Right hindlimb (tissue), 1 donor: ENCODE measurements at places on chromosomes 7 and 10.

GRCh38 chr10:54826994-54827560 is 26.0 kb upstream of the PCDH15 start:
- DNase-seq: no peak

DNA sequence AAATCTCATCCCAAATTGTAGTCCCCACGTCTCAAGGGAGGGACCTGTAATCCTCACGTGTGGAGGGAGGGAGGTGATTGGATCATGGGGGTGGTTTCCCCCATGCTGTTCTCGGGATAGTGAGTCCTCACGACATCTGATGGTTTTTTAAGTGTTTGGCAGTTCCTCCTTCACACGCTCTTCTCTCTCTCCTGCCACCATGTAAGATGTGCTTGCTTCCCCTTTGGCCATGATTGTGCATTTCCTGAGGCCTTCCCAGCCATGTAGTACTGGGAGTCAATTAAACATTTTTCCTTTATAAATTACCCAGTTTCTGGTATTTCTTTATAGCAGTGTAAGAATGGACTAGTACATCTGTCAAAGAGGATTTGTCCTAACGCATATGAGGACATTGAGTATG is 59.5 kb downstream of the RGS10 start:
- DNase-seq: no peak

DNA sequence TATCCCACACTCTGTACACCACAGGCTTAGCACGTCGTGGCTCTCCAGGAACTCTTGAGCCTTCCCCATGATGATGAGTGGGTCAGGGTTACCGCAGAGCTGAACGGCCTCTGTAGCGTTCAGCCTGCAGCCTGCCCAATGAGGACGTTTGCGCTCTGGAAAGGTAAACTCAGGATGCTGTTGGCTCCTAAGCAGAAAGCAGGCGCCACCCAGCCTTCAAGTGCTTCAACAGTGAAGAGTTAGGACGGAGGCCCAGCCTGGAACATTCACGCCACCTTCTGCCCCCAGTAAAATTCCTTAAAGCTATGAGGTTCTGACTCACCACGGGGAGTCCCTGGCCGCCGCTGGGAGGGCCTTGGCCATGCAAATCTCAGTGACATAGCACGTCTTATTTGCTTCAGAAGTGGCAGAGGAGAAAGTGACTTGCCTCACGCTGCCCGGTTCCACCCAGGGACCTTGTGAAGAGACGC is 161.5 kb upstream of the SH2B2 start:
- DNase-seq: peak; percentile 54

DNA sequence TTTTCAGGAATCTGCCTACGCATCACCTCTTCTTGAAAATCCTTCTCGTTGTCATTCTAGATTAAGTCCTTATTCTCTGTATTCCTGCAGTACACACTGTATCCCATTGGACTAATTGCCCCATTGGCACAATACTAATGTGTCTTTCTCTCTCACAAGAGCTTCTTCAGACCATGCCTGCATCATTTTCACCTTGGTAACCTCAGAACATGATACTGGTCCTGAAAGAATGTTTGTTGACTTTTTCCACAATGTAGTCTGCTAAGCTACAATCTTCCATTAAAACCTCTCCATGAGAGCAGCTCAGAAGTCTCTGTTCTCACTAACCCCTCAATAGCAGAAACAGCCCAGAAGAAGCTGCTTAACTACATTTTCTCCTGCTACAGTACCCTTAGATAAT is 270.7 kb downstream of the PCDH15 start:
- no peak for DNase-seq

DNA sequence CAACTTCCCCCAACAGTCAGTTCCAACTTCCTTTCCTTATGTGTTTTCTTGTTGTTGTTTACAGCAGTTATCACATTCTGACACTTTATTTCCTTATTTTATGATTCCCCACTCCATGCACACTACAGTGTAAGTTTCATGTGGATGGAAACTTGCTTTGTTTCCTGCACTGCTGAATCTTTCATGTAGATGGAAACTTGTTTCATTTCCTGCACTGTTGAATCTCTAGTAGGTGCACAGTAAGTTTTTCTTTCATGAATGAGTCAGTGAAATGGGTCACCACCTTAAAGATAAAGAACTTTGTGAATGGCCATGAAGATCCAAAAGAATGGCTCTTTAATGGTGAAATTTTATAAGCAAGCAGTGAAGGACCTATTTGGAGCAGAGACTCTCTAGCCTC is 61.4 kb downstream of the SHOC2 start:
- no peak for DNase-seq

DNA sequence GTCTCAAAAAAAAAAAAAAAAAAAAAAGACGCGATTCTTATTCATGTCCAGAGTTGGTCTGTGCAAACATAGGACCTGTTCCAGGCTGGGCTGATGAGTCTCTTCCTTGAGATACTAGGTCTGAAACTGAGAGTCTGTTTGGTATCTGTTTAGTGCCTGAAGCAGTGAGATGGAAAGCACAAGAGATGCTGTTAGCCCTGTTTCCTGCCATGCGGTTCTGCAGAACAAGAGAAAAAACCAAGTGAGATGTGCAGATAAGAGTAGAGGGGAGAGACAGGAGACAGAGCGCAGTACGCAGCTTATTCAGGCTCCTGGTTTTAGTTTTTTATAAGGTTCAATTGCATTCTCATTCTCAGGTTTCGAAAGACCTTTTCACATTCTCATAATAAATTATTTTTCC is 85.8 kb upstream of the PRKCQ start:
- DNase-seq: no peak

- peak; percentile 45 for DNase-seq
Observed at GRCh38 chr7:20798081-20798693, 11.5 kb upstream of the SP8 start.

DNA sequence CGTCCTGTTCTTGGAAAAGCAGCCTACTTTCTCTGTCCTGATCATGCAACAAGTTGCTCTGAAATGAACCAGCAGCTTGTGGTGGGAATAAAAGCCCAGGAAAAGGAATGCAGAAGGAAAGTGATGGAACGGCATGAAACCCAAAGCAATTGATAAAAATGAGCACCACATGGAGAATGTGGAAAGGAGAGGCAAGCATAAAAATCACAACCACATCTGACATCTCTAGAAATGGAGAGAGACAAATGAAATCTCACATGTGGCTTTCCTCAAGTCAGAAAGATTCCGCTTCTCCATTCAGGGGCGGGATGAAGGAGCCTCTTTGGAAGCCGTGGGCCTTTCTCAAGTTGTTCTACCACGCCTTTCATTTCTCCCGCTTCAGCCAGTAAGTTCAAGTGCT is 631.7 kb upstream of the GALNT17 start:
- no peak for DNase-seq

- no peak for DNase-seq
Observed at GRCh38 chr7:130475776-130476175, 16.1 kb upstream of the MEST start.

DNA sequence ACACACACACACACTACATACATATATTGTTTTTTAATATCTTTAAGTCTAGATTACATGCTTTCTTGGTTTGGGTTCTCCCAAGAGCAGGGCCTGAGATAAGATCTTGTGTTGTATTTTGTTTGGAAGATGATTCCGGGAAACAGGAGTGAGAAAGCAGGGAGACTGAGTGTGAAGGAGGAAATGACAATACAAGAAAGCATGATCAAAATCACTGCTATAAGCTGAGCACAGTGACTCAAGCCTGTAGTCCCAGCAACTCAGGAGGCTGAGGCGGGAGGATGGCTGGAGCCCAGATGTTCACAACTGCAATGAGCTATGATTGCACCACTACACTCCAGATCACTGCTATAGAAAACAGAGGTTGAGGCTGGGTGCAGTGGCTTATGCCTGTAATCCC is 267.6 kb downstream of the SKIDA1 start:
- no peak for DNase-seq

- DNase-seq: peak; percentile 49
Observed at GRCh38 chr7:11726001-11726793, 105.8 kb downstream of the THSD7A start.

DNA sequence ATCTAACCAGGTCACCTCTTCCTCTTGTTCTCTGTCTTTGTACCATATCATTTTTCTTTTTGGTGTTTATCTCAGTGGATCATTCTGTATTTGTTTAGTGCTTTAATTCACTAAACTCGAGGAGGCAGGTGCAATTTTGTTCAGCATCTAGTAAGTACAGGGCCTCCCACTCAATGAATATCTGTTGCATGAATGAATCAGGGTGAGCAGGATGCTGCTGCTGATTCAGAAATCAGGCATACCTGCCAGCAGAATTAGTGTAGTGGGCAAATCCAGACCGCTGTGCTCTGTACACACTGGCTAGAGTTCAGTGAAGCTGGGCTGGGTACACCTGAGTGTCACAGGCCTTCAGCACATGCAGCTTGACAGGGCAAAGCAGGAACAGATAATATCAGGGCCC is 511.9 kb downstream of the SUGCT start:
- DNase-seq: no peak

DNA sequence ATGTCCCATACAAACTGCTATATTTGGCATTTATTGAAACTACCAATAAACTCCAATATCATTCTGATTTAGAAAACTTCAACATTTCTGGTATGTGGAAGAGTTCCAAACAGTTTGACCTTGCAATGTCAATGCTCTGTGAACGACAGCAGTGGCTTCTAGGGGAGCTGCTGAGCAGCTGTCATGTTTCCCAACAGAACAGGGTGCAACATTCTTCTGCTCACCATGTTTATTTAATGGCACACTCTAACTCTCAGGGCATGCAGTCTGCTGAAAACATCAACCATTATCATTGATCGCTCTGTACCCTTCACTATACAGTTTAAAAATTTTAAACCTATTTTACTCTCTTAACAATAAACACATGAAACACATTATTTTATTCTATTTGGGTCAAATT is 25.9 kb downstream of the LMOD2 start:
- no peak for DNase-seq

- DNase-seq: peak; percentile 83
Observed at GRCh38 chr7:94655126-94655847, 646 bp downstream of the SGCE start.

DNA sequence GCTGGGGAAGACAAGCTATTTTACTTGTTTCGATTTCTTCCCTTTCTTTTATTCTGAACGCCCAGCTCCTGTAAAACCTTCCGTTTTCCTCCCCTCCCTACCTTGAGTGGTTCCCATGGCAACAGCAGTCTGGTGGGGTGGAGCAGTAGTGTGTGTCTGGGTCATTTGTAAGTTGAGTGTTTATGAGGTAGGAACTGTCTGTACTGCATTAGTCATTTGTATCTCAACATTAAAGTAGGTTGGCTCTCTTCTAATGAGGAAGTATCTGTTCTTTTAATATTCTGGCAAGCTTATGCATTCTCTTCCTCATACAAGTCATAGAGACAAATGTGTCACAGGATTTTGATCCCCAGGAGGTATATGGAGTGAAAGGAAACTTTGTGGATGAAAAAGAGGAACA is 85.3 kb upstream of the CCDC6 start:
- DNase-seq: peak; percentile 18

DNA sequence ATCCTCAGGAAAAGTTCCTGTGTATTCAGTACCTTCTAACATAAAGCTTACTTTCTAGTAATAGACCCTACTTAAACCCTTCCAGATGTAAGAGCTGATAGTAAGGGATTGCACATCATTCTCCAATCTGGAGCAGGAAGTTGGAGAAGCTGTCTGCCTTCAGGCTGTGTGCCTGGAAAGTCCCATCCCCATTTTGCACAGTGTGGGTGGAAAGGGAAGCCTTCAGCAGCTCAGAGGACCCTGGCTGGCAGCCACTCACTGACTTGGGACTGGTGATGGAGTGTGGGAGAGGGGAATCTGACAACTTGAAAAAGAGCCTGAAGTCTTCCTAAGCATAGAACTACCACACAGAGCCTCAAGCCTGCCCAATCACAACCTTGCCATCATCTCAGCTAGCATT is 164.1 kb upstream of the ADO start:
- peak; percentile 72 for DNase-seq

GRCh38 chr7:133119067-133119466 is 37.2 kb upstream of the CHCHD3 start:
- no peak for DNase-seq

GRCh38 chr7:66333443-66333842 is 128.3 kb downstream of the TPST1 start:
- no peak for DNase-seq

- no peak for DNase-seq
Observed at GRCh38 chr7:3408814-3409595, 108.0 kb downstream of the SDK1 start.

DNA sequence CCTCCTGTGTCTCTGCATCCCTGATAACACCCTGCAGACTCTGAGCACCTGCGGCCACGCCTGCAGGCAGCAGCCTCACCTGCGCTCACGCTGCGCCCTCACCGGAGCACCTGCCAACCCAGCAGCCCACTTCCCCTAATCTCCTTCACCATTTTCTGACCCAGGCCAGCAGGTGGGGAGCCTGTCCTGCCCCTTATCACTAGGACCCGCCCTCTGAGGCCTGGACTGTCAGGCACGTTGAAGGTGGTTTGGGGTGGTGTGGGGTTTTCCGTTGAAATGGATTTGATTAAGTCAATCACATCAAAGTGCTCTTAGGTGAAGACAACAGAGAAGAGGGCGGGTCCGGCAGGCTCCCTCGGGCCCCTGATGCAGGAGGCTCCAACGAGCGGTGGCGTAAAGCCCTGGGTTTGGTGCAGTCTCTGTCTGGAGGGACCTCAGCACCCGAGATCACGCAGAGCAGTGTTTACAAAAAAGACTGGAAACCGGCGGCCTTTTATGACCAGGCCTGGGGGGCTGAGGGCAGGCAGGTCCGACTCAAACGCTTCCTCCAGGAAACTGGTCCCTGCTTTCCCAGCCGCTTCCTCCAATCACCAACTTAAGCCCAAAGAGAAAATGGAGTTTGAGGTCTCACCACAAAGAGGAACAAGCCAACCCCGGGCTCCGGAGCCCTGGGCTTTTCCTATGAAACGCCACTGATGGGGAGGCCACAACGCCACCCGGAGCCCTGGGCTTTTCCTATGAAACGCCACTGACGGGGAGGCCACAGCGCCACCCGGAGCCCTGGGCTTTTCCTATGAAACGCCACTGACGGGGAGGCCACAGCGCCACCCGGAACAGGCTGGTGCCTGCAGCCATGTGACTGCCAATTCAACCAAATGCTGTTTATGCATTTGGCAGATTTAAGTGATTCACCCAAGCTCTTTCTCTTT is 45.5 kb downstream of the DPYSL4 start:
- DNase-seq: no peak

DNA sequence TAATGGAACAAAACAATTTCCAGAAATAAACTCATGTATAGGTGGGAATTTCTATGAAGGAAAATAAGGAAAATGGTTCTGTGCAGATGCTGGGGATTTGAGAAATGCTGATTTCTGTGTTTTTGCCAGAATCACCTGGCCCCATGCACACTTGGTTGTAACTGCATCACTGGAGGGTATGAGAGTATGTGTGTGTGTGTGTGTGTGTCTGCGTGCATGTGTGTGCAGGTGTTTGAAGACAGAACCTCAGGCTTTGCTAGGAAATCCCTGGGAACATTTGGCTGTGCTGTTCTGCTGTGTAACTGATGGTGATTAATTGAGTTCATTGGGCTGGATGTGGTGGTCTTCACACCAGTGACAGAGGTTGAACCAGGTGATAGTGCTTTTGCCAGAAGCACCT is 141.6 kb downstream of the CAMK1D start:
- no peak for DNase-seq

DNA sequence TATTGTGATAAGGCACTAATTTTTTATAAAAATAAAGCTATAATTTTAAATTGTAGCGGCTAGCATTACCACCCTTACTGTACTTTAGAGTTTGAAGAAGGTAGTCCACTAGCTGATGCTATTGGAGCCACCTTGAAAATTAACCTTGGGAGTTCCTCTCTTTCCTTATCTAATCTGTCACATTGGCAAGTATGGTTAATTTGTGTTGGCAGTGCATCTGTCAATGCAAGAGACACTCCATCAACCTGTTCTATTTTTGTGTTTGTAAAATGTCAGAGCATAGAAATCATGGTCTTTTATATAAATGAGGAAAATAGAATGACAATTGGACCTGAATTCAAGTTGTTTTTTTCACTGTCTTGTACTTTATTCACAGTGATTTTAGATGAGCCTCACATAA is 20.5 kb downstream of the GLCCI1 start:
- no peak for DNase-seq
